Dorsolateral prefrontal cortex (tissue), 122 donors: ENCODE measurements at places on chromosomes 12 and 14.

GRCh38 chr12:126770188-126770587 lies 1496.8 kb upstream of the TMEM132C start:
- no peak for DNase-seq

- DNase-seq, result no peak
These were observed 260.5 kb downstream of the MSRB3 start for GRCh38 chr12:65539023-65539422.

DNA sequence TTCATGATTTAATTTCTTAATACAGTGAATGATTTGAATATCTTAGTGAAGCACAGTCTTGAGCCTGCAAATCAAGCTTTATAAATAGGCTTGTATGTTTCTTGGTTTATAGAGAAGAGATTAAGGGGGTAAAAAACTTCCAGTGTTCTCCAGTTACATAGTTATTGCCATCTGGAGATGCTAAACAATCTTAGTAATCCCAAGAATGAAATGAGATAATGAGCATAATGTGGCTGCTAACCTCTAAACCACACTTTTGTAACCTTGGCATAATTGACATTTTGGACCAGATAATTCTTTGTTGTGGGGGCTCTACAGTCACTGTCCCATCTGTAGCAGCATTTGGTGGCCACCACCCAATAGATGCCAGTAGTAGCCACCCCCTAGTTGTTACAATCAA lies 316.8 kb downstream of the CCDC91 start:
- no peak for DNase-seq

GRCh38 chr14:59863806-59864525 lies 6.6 kb downstream of the RTN1 start:
- no peak for DNase-seq

GRCh38 chr14:51783765-51784164 lies 76.6 kb upstream of the GNG2 start:
- DNase-seq, result no peak

- DNase-seq, result no peak
These were observed 15.0 kb upstream of the TMEM119 start for GRCh38 chr12:108612788-108613282.

DNA sequence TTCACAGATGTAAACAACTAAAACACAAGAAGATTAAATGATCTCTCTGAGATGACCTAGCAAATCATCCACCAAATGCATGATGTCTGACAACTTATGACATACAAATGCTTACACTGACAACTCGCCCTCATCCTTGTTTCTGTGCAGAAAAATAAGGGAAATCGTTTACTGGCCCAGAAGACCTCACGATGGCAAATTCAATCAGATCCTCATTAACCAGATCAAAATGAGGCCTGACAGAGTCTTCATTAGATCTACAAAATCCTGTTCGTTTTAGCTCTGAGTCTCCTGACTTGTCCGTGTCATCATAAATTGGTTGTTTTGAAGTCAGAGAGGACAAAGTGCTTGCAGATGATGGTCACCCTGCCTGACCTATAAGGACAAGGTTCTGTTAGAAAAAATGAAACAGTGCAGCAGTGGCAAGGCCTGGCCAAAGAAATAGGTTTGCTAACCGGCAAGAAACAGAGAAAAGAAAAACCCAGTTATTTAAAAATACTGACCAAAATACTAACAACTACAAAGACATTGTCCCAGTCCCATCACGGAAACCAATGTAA lies 109.5 kb downstream of the BTG1 start:
- no peak for DNase-seq

DNA sequence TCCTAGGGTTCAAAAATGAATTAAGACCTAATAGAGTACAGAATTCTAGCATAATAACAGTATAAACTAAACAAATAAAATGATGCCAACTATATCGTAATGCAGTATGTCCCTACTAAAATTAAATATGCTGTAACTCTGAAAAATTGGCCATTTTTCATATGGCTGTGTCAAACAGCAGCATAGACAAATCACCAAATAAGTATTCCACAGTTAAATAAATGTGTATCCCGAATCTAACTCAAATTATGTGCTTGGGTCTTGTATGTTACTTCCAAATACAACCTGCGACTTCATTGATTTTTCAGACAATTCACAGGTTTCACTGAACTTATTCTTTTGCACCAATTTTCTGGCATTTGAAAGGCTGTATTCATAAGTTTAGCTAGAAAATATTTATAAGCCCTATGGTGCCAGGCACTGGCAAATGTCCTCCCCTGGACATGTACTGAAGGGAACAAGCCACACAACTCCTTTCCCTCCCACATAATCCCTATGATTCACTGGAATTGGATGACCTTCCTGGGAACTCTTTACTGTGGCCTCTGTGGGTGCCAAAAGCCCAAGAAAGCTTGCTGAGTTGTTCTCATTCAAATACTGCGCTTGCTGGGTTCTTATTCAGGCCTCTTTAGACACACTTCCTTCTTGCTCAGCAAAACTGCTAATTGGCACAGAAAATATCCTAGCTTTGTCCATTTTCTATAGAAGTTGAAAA lies 108.8 kb downstream of the KITLG start:
- no peak for DNase-seq

DNA sequence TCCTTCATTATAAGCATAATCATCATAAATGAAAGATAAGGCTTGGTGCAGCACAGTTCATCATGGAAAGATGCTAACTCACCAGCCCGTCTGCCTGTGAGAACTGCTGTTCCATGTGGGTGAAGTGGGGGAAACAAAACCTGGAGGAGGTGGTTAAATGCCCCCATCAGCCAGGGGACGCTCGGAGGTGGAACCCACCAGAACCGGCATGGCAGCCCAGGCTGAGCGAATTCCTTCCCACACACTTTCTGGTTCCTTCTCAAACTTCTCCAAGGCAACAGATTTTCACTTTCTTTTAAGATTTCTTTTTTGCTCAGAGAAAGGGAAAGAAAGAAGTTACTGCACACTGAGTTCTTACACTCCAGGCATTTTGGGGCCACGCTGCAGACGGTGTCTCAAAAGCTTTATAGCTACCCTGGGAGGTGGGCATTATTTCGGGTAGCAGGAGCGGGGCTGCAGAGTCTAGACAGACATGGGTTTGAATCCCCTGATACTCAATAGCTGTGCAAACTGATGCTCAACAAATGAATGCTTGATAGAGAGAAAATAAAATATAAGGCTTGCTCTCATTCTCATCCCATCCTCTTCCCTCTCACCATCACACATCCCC lies 190.7 kb downstream of the BCL11B start:
- no peak for DNase-seq

DNA sequence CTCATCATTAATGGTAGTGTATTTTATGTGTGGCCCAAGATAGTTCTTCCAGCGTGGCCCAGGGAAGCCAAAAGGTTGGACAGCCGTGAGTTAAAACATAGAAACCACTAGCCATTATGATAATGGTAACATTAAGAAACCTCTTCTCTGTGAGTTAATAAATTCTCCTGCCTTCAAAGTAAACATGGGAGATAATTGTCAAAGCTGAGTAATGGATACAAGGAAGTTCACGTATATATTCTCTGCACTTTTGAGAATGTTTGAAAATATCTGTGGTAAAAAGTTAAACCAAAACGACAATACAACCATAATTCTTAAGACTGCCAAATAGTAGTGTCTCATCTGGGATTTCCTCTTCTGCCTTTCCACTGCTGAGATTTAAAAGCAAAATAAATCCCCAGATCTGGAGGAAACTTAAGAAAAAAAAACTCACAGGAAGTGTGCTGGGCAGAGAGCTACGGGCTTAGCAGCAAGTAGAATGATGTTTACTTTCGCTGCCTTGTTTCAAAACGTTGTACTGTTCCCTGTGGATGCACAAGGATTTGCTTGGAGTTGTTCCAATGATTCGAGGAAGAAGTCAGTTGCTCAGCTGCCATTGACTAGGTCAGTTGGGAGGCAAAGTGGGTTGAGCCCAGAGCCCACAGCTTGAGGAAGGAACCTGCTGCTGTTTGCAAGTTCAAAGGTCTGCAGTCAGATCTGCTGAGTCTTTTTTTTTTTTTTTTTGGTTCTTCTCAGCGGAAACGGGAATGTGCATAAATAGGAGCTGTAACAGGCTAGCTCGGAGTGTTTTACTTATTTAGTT lies 1.7 kb downstream of the TPCN1 start:
- DNase-seq, result no peak

DNA sequence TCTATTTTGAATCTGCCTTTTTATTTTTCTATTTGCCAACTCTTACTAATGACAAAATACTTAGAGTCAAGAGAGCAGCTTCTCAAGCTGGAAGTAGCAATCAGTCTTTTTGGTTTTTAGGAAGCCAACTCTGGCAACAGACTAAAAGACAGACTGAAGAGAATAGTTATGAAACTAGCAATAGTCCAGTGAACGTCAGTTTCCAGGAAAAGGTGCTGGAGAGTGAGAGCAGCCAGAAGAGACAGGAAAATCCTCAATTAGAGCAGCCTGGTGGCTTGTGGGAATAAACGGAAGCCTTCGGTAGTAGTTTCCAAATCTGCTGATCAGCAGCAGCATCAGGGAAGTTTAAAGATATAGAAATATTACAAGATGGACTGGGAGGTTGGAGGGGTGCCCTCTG lies 27.1 kb downstream of the ATG14 start:
- DNase-seq, result no peak

DNA sequence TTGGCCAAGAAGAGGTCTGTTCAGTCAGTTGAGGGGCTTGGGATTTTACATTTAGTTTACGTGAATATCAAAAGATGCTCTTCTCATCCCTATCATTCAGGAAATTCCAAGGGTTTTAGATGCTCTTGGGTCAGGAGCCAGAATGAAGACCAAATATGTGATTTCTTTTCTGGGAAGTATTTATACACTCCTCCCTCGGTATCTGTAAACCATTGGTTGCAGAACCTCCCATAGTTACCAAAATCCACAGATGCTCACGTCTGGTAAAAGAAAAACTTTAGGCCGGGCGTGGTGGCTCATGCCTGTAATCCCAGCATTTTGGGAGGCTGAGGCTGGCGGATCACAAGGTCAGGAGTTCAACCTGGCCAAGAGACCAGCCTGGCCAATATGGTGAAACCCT lies 75.9 kb downstream of the TNFAIP2 start:
- no peak for DNase-seq
